ENCODE measurements at places on chromosomes 13 and 19.

GRCh38 chr19:47652285-47652684 is 43.4 kb downstream of the BICRA start:
- DNase-seq, result no peak

DNA sequence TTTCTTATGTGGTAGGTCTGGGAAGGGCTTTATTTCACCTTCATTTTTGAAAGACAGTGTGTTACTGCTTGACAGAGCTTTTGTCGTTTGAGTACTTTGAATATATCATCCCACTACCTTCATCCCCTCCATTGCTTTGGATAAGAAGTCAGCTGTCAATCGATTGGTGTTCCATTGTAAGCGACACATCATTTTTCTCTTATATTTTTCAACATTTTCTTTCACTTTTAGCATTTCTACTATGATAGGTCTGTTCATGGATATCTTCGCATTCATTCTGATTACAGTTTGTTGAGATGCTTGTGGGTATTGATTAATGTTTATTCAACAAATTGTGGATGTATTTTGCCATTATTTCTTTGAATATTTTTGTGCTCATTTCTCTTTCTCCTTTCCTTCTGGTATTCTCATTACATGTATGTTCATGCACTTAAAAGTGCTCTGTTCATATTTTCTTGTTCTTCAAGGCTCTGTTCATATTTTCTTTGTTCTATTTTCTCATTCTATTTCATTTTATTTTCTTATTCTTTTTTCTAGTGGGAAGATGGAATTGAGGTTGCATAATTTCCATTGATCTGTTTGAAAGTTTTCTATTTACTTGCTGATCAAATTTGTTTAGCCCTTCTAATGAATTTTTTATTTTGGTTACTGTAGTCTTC is 29.2 kb downstream of the ZNF546 start:
- no peak for DNase-seq

- peak; percentile 29 for DNase-seq
These were observed 913.8 kb upstream of the SLITRK5 start for GRCh38 chr13:86757236-86757978.

DNA sequence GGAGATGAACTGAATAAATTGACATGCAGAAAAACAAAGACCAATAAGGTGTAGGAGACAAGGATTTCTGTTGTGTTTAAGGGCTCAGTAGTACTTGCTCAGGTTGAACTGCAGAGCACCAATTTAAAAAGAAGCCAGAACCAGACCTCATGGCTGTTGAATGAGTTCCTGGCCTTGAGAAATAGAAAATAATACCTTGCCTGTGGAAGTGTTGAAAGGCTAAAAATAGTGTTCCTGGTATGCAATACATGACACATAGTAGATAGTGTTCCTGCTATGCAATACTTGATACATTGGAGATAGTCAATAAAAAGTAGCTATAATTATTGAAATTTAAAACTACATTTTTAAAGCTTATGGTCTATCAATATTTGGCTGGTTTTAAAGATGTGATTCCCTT is 595.8 kb downstream of the PCDH9 start:
- no peak for DNase-seq

DNA sequence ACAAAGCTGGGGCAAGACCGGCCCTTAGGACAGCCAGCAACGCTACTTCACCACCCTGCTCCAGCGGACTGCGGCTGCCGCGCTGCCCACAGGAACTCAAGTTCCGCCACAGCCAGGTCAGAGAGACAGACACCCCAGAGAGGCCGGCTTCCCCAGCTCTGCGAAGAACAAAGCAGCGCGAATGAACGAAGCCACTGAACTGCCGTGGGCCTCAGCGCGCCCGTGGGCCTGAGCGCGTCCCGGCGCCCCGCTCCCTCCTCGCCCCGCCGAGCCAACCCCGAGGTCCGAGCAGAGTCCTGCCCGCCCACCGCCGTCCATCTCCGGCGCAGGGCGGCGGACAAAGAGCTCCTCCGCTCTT is 158.4 kb downstream of the RNF17 start:
- DNase-seq, result no peak

- DNase-seq, result no peak
These were observed at the start of gene PPFIA3 for GRCh38 chr19:49119411-49120324. Gene PPFIA3 (plus strand): TSS chr19:49119544. CDS start chr19:49127874, 8,330 bp downstream.

DNA sequence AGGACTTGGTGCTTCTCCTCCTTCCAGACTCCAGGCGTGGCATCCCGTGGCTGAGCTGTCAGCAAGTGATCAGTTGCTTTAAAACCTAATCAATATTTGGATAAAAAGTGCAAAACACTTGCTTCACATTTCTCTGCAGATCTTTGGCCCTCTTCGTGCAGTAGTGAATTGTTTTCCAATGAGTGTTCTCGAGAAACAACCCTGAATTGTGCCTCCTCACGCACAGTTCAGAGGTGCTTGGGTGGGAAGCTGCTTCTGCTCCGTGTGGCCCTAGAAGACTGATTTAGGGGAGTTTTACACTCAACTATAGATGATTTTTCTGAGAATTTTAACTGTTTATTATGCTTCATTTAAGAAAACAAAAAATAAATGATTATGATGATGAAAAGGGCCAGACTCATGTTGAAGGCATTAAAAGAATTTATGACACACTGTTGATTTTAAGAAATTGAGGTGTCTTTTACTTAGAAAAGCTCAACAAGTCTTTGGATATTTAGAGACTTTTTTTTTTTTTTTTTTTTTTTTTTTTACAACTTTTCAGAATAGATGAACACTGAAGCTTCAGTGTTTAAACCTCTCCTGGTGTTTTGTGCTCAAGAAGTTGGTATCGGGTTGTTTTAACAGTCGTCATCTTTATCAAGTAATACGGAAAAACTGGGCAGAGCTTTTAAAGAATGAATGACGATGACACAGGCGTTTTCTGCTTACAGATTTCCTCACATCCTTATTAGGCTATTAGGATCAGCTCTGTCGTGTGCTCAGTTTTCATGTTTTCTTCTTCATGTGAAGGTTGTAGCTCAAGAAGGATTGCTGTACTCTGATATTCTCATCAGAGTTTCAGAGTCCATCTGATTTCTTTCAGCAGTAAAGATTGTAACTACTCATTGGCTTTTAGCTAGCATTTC is 39.5 kb upstream of the TEX29 start:
- DNase-seq, result no peak

- no peak for DNase-seq
These were observed 13.2 kb downstream of the TMEM221 start for GRCh38 chr19:17435218-17435617.

DNA sequence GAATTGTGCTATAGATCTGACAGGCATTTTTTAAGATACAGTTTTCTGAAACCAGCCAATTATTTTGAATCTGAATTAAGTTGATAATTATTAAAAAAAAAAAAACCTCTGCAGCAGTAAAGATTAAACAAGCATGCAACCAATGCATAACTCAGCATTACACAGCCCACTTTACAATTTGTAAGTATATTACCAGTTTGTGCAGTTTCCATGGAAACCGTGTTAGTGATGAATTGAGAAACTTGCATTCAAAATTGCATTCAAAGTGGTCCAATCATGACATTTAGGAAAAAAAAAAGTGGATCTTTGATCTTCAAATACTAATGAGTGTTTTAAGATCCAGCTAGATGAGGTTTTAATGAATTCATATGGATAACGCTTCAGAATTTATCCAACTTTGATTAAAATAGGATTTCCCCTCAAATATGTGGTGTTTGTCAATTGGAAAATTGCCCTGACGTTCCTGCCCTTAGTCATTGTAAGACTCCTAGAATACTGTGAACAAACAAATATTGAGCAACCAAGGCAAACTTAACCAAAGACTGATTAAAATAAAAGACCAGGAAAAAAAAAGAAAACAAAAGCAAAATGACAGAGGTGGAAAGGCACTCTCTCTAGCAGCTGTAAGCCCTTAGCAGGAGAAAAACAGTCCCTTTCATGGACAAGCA is 314.8 kb upstream of the MAB21L1 start:
- no peak for DNase-seq

DNA sequence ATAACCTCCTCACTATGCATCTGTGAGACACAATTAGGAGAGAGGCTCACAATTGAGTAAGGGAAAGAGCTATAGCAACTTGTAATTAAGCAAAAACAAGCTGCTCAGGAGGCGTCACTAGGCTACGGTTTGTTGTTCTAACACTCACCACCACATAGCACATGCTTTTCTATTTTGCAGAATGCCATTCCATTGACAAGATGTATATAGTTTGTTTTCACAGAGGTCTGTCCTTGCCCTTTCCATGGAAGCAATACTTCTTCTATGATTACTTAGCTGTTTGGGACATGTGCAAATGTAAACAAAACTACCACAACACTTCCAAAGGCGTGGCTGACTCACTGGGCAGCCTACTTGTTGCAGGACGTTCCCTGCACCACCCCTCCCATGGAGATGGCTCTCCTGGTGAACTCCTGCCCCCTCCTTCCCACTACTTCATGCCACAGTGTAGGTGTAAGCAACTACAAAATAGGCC is 33.9 kb upstream of the FAM216B start:
- DNase-seq, result no peak

DNA sequence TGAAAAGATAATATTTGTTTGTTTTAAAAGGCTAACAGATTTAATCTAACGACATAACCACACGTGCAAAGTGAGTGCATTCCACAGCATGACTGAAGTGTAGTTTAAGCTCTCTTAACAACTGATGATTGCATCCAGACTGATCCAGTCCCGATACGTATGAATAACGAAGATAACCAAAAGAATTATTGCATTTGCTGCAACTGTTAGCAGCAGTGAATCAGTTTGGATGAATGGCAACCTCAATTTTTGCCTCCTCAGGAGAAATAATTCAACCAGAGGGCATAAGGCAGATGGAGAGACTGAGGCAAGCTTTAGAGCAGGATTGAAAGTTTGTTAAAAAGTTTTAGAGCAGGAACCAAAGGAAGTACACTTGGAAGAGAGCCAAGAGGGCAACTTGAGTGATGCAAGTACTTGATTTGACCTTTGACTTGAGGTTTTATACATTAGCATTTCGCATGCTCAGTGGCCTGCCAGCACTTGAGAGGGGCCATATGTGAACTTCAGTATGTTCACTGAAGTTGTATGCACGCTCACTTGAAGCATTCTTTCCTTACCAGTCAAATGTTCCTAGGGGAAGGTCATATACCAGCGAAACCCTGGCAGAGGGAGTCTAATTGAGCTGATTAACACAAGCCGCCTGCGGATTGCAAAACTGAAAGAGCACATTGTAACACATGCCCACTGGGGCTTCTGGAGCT is 835.0 kb upstream of the PCDH20 start:
- DNase-seq, result no peak

- DNase-seq, result no peak
These were observed 256.5 kb downstream of the DCLK1 start for GRCh38 chr13:35874704-35875103.
